ENCODE measurements at places on chromosomes 13 and 19. TPM values are rescaled to one million over a fixed set of nuclear protein-coding genes. Genes with fewer than 3 reads are reported as not detected.

Gene NCR1
- total RNA-seq, result not detected

Gene C1QTNF9B
- not detected for total RNA-seq

Gene CEACAM3
- not detected for total RNA-seq

Gene TUBA3C
- not detected for total RNA-seq

Gene ZSWIM4
- total RNA-seq, result 5.8 TPM

Gene DENND1C
- 49.5 TPM for total RNA-seq

Gene SIGLEC14
- total RNA-seq, result not detected

Gene GPX4
- 192 TPM for total RNA-seq

Gene NAPSA
- 63.4 TPM for total RNA-seq

Gene CCDC8
- total RNA-seq, result not detected

Gene KCTD12
- total RNA-seq, result 9.9 TPM

Gene CBY2
- not detected for total RNA-seq

Gene KLK4
- total RNA-seq, result not detected

Gene EXOC3L2
- not detected for total RNA-seq

Gene ZNF497
- 1.5 TPM for total RNA-seq

Gene APOC4
- total RNA-seq, result not detected

Gene CALR
- 569 TPM for total RNA-seq

Gene MRPL57
- total RNA-seq, result 18.6 TPM

Gene IFNL1
- 0.50 TPM for total RNA-seq

Gene CYP4F3
- 0.07 TPM for total RNA-seq

Gene ATP8B3
- 8.4 TPM for total RNA-seq

Gene GADD45B
- 57.7 TPM for total RNA-seq

Gene SERP2
- 0.98 TPM for total RNA-seq

Gene MICOS13
- 52.1 TPM for total RNA-seq

Gene FGF21
- not detected for total RNA-seq
